ENCODE measurements at places on chromosomes 6 and 20.

GRCh38 chr6:135465307-135465706 lies 32.2 kb downstream of the AHI1 start:
- no peak for DNase-seq

- no peak for DNase-seq
Observed at GRCh38 chr6:7101290-7101689, 6.5 kb upstream of the RREB1 start.

DNA sequence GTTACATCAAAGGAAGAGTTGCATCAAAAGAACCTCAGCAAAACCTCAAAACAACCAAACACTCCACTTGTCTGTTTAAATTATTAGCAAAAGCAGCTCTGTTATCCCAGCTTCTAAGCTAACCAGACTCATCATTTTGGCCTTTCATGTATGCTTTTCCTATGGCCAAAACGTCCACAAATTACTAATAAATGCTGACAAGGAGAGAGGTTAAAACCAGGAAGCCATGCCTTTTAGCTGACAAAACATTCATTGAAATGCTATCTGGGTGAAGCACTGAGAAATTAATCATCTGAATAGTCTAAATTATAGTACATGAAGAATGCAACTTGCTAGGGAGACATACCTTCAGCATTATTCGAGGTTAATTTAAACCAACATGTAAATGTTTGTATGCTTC lies 80.6 kb downstream of the LAMA2 start:
- no peak for DNase-seq

- no peak for DNase-seq
Observed at GRCh38 chr6:141653590-141653989, 479.1 kb upstream of the GJE1 start.

GRCh38 chr6:26123675-26123946 lies 36.4 kb downstream of the HFE start:
- no peak for DNase-seq

DNA sequence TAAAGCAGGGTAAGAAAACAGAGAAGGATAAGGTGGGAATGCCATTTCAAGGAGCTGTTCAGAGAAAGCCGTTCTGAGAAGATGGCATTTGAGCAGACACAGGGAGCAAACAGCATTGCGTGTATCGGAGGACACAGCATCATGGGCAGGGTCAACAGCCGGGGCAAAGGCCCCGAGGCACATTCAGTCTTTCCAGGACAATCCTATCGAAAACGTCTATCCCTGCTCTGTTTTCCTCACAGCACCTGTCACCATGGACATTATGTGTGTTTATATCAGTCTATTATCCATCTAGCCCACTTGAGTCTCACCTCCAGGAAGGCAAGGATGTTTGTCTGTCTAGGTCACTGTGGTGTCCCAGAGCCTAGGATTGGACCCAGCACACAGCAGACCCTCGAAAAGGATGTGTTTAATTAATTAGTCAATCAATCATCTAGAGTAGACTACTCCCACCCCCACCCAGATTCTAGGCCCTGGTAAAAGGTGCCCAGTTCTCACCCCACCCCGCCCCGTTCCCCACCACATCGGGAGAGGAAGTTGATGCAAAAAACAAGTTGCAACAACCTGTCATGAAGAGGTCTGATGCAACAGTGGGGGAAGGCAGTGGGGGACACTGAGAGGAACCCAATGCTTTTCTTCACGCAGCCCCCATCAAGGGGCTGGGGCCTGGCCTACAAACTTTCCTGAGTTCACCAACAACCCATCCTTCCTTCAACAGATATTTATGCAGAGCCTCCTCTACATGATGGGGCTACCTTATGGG lies 66.6 kb downstream of the PREX1 start:
- peak; percentile 37 for DNase-seq

DNA sequence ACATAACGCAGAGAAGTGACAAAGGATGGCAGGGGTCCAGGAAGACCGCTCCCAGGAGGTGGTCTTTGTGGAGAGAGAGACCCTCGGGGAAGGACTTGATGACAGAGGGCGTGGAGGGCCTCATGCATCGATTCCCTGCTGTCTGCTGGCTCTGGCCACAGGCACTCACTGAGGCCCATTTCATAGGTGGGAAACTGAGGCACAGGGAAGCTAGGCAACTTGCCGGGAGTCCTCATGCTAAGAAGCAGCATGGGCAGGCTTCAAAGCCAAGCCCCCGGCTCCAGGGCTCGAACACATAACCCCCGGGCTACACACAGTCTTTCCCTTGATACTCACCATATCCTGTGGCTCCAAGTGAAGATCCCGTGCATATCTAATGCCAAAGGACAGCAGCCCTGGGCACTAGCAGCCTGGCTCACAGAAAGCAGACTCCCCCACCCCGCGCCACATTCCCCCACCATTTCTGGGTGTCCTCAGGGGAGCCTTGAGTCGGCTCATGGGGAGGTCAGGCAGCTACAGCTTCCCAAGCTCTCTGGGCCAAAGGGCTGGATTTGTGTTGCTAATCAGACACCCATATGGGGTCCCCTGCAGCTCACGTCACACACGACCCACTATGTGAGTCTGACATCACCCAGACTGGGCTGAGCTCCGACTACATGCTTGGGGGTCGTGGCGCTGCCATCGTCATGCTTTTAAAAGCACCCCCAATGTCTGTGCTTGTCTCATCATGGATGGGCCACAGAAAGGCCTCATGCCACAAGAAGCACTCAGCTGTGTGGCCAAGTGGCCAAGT lies 130.9 kb upstream of the PMEPA1 start:
- no peak for DNase-seq

DNA sequence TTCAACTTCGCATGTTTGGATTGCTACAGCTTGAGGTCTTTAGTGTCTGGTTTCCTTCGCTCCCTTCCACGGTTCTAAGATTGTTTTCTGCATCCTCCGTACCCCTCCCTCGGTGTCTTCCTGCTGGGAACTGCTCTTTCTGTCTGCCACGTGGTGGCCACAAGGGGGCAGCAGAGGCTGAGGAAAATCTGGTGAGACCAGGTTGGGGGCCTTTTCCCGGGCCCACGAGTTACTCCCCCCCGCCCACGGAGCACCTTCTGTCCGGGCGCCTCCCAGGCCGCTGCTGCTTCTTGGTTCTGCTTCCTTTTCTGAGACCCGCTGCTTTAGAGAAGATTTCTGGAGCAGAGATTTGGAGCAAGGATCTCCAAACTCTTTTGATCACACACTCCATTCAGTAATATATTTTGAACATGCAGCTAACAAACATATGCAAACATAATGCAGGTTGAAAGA lies 21.1 kb upstream of the NOTCH4 start:
- peak; percentile 84 for DNase-seq

DNA sequence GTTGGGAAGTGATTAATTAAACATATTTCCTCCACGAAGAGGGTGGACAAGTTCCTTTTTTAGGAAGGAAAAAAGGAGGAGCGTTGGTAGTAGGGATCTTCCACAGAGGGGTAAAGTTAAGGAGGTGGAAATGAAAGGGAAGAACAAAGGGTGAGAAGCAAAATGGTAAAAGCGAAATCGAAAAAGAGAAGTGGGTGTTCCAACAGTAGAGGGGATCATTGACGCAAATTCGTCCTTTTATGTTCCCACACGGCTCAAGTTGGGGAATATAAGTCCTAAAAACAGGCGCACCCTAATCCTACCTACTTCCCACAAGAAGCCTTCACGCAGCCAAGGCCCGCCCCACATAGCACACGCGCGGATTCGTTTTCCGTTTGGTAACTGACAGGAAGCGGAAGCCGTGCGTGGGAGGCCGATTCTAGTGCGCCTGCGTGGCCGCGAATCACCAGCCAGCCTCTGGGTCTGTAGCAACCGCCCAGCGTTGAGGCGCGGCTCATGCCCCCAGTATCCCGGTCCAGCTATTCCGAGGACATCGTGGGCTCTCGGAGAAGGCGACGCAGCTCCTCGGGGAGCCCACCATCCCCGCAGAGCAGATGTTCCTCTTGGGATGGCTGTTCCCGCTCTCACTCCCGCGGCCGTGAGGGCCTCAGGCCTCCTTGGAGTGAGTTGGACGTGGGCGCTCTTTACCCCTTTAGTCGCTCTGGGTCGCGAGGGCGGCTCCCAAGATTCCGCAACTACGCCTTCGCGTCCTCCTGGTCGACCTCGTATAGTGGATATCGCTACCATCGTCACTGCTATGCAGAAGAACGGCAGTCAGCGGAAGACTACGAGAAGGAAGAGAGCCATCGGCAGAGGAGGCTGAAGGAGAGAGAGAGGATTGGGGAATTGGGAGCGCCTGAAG lies at the start of gene NKAPL:
Gene NKAPL, plus strand, starts transcription at position 421 of the 901 bp plus-strand sequence. Its CDS starts 75 bp downstream, at position 496.
- DNase-seq = peak; percentile 73

DNA sequence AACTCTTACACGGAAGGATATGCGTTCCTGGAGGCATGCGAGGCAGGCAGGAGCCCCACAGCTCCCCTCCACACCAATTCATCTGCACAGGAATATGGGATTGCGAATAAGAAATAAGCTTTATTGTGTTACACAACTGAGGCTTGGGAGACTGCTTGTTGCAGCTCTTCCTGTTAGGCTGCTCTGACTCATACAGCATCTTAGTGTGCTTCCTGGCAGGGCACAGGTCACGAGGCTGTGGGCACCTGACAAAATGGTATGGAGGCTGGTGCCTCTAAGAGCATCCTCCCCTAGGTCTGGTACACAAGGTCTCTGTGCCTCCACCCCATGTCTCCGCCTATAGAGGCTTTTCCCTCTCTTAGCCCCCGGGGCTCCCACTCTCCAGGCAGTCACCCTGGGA lies 6.8 kb downstream of the SLC22A3 start:
- no peak for DNase-seq

GRCh38 chr6:100612094-100612493 lies 147.4 kb upstream of the SIM1 start:
- no peak for DNase-seq

DNA sequence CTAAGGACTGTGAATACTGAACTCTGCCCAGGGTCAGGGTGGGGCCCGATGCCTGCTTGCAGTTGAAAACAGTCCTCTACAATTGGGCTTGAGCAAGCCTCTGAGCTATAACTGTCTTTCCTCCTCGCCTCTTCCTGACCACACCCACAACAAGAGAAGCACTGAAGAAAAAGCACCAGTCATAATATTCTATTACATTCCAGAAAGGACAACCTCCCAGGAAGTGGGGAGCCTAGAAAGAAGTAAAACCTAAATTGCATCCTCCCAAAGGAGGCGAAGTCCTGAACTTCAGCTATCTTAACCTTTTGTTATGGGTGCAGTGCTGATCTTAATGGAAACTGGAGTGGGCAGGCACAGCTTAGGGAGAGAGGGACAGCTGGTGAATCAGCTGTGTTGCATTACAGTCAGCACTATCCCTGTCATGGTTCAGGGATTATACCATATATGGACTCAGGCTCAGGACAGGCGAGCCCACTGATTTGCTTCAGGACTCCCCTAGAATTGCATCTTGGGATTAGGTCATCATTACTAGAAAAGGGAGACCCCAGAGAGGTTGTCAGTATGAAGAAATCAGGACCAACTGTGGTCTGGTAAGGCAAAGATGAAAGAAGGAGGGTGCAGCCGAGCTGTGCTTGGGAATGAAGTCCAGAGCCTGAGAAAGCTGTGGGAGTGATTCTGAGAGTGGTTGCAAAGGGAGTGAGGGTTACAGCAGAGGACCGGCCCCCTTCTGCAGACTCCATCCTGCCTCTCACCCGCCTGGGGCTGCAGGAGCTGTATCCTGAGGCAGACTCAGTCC lies 18.3 kb upstream of the TRAM2 start:
- peak; percentile 54 for DNase-seq

GRCh38 chr20:53582574-53583351 lies 10.9 kb downstream of the ZNF217 start:
- no peak for DNase-seq

- no peak for DNase-seq
Observed at GRCh38 chr6:160775792-160776580, 73.9 kb downstream of the PLG start.

DNA sequence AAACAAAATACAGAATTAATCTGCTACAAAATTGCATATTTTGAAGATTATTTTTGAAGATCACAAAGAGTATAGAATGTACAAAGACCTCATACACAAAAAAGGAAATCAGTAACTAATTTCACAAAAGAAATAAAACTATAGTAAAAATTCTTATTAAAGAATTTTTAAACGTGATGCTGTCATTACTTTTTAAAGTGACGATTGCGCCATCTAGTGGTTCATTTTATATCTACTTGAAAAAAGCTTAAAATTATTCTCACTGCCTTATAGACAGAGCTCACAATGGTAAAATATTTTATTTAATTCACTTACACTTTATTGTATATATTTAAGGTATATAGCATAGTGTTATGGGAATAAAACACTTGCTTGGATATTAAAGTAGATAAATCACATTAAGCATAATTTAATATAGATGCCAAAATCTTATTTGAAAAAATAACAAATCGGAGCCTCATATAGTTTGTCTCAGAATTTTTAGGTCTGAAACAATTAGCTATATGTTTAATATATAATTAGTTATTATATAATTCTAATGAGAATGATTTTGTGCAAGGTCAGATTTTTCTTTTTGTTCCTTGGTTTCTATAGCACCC lies 128.8 kb downstream of the PHF3 start:
- no peak for DNase-seq

- DNase-seq = peak; percentile 92
Observed at GRCh38 chr6:29632789-29633533, at the start of gene GABBR1. GABBR1 (minus strand) TSS chr6:29633183; CDS start chr6:29632385, 798 bp downstream.

GRCh38 chr6:130778946-130779657 lies 48.1 kb upstream of the SMLR1 start:
- no peak for DNase-seq
